KG1 (cell line): ENCODE measurements at places on chromosomes 1 and 21.
A peak's percentile ranks its signal among the peaks of the same experiment; 100 is the strongest.

DNA sequence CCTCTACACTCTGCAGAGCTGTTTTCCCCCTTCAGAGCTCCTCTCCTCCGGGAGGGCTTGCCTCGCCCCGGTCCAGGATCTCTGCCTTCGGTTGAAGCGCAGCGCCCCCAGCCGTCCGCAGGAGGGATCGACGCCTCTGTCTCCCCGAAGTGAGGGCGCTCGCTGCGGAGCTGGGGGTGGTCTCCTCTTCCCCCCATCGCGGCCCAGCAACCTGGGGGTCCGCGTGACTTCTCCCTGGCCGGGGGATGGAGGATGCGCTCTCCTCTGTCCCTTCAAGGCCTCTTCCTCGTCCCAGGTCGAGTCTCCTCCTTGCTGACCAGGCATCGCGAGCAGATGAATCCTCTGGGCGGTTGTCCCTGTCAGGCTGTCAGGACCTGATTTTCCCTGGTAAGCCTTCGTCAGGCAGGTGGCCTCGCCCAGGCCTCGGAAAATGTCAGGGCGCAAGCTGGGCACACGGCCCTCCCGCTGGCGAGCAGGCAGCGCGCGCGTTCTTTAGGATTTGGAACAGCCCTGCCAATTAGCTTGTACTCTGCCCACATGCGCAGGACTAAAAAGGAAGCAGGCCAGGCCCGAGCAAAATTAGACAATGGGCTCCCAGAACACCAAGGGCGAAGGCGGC is 90.5 kb downstream of the EDEM3 start:
- DNase-seq: peak; percentile 69

DNA sequence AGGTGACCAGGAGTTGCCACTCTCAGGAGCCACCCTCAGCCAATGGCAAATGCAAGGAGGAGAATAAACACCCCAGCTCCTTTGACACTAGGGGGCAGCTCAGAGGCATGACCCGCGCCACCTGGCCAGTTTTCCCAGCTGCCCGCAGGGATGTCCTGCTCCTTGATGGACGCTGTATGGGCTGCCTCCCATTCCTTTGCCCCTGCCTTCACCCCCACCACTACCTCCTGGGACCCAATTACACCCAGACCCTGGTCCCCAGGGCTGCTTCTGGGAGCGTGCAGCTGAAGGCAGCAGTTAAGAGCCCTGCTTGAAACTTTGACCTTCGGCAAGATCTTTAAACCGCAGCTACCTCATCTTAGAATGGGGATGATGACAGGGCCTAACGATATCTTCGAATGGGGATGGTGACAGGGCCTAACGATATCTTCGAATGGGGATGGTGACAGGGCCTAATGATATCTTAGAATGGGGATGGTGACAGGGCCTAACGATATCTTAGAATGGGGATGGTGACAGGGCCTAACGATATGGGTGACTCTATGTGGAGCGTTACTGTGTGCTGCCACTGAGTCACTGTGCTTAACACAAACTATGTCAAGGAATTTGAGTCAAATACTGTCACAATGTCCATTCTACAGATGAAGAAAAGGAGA is 163.0 kb upstream of the KAZN start:
- DNase-seq: no peak

GRCh38 chr1:10663678-10664035 is 132.8 kb downstream of the CASZ1 start:
- DNase-seq: no peak

- DNase-seq: no peak
Observed at GRCh38 chr1:101592845-101593244, 356.0 kb downstream of the S1PR1 start.

DNA sequence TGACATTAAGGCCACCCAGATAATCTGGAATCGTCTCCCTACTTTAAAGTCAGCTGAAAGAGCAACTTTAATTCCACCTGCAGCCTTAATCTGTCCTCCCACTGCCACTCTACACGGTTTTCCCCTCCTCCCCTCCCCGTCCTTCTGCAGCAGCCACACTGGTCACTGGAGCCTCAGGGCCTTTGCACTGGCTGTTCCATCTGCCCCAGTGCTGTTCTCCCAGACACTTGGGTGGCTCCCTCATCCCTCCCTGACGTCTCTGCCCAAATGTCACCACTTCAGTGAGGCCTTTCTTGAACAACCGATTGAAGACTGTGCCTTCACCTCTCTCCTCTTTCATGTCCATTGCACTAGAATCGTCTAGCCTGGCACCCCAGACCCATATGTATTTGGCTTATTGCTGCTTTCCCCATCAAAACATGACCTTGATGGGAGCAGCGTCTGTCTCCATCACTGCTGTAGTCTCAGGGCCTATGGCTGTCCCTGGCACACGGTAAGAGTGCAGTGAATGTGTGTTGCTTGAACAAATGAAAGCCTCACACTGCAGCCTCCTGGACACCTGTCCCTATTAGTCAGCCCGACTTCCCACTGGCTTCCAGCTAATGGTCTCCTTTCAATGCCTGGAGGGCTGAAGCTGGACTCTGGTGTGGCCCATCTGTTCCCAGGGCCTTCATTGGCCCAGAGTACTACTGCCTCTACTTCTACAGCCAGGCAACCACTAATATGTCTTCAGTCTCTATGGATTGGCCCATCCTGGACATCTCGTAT is 10.6 kb upstream of the PRDM16 start:
- no peak for DNase-seq

DNA sequence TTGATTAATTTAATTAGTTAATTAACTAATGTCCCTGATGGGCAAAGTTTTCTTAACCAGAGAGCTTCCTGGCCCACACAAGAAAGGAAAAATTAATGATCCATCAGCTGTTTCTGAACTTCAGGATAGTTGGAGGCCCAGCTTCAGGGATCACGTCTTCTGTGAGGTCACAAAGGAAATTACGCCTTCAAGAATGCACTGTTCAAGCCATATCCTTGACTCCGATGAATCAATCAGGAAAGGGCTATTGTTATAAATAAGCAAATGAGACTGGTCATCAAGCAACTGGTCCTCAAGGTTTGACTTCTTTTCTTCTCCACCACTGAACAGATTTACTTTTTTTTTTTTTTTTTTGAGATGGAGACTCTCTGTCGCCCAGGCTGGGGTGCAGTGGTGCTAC is 40.6 kb downstream of the TCP10L start:
- DNase-seq: no peak

GRCh38 chr21:18832950-18833349 is 429.4 kb upstream of the TMPRSS15 start:
- DNase-seq: no peak

- no peak for DNase-seq
Observed at GRCh38 chr1:164583196-164583595, 24.2 kb downstream of the PBX1 start.

DNA sequence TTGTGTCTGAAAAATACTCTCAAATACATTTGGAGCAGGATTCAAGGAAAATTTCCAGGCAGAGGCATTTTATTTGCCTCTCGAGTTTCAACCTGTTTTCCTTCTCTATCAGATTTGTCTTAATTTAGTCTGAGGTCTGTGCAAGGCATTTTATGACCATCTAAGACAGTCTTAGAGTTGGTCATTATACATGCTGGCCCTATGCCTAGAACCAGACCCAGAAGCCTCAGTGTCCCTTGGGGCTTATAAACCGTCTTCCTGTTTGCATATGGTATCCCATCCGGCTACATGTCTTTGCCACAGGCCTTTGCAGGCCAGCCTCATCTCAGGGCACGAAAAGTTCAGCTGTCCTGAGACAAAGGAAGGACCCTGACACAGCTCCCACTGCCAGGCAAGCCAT is 346.1 kb downstream of the SIPA1L2 start:
- DNase-seq: no peak

DNA sequence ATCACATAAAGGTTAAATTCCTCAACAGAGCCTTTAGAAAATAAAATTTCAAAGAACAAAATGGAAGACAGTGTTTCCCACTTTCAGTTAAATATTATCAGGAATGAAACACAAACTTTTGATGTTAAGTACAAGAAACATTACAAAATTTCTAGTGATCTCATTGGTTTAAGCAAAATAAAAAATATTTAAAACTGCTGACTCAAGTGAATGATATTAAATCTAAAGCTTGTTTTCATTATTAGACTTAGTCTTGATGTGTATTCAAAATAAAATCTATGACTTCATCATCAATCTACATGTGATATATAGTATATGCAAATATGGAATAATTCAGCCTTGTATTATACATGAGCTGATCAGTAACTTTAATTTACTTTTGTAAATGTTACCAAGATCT is 584.9 kb downstream of the PTBP2 start:
- DNase-seq: no peak

DNA sequence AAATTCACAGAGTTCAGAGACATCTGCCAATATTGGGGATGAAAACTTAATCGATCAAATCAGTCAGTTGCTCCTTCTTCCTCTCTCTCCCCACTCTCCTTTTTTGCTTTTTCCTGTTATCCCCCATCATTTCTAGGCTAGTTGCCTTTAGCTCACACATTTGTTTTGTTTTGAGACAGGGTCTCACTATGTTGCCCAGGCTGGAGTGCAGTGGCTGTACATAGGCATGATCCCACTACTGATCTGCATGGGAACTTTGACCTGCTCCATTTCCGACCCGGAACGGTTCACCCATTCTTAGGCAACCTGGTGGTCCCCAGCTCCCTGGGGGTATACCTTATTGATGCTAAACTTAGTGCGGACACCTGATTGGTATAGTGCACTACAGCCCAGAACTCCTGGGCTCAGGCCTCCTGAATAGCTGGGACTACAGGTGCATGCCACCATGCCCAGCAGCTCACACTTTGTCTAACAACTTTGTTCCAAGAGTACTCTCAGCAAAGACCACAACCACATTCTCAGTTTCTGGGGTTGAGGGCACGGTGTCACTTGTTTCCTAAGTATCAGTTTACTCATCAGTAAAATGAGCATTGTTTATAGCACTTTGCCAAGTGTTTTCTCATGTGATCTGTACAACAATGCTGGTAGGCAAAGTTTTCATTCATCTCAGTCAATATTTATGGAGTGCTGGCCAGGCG is 6.7 kb upstream of the ELOA start:
- DNase-seq: no peak

DNA sequence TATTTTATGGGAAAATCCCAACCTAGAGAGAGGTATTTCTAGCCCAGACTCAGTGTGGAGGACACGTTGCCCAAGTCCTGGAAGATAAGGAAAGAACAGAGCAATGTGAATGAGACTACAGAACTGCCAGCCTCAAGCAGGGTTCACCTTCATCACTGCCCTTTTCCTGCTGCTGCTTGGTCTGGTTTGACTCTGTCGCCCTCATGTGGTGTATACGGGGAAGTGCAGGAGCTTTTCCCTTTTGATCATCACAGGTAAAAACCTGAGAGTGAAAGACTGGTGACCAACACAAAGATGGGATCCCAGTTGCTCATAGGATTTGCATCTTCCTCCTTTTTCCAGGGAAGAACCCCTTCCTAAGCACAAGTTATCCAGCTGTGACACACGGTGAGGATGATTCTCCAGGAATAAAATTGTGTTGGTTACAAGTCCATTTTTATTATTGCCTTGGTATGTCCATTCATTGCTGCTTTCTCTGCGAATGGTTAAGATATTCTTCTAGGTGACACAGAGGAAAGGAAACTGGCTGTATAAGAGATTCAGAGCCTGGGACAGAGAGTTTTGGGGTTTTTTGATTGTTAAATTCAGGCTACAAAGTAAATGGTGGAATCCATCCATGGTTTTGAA is 89.5 kb upstream of the CD53 start:
- DNase-seq: peak; percentile 66

GRCh38 chr1:117648015-117648414 is 42.2 kb downstream of the TENT5C start:
- DNase-seq: no peak

GRCh38 chr1:87450136-87450535 is 121.5 kb downstream of the LMO4 start:
- DNase-seq: no peak

DNA sequence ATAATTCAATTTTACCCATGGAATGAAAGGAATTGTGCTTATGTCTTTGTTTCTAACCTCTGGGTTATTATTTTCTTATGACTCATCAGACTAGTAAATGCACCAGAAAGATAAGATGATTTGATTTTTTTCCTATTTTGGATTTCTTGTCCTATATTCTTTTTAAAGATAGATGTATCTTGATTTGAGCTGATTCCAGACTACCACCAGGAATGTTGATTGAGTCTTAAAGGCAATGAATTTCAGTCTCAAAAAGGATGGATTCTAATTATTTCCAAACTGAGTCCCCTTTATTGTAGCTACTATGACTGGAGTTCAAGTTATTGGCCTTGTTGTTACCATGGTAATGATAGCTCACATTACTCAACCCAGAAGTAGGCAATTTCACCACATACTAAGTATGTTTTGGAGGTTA is 95.8 kb upstream of the RGS4 start:
- no peak for DNase-seq

GRCh38 chr1:113617438-113618141 is 141.7 kb downstream of the PHTF1 start:
- DNase-seq: no peak

GRCh38 chr1:243287123-243287460 is 31.3 kb downstream of the SDCCAG8 start:
- no peak for DNase-seq

DNA sequence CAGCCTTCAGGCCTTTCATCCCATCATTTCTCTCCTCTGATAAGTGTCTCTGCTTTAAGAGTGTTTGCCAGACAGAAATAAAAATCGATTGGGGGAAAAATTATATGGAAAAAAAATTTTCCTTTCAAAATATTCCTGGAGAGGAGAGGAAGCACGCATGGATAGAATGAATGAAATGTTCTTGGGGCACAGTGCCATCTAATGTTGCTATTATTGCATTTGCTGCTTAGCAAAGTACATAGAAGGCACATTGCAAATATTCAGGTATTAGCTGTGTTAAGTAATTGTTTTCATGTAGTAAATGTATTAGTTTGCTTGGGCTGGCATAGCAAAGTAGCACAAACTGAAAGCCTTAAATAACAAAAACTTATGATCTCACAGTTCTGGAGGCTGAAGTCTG is 18.1 kb downstream of the B3GALT5 start:
- no peak for DNase-seq

- no peak for DNase-seq
Observed at GRCh38 chr1:207876131-207876530, 34.8 kb downstream of the CD34 start.

DNA sequence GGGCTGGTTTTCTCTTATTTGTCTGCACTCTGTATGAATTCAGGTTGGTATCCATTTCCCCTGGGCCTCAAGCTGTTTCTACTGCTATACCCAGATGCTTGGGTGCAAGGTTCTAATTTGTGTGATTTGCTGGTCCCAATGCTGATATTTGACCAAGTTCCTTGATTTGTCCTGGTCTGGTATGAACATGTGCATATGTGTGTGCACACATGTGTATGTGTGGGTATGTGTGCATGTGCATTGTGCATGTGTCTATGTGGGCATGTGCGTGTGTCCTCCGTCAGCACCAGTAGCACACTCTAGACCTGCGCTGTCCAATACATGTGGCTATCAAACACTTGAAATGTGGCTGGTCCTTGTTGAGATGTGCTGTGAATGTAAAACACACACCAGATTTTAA is 102.4 kb upstream of the TSPAN2 start:
- DNase-seq: no peak

- DNase-seq: no peak
Observed at GRCh38 chr1:25028587-25028906, 98.5 kb upstream of the RUNX3 start.

GRCh38 chr1:96596226-96596922 is 125.2 kb upstream of the PTBP2 start:
- no peak for DNase-seq

GRCh38 chr1:12369258-12369657 is 139.4 kb downstream of the VPS13D start:
- DNase-seq: no peak

GRCh38 chr1:180027949-180028445 is 73.4 kb downstream of the CEP350 start:
- no peak for DNase-seq

- no peak for DNase-seq
Observed at GRCh38 chr1:165431079-165431478, 13.8 kb downstream of the RXRG start.
